ENCODE measurements at places on chromosomes 4 and X. TPM values are rescaled to one million over a fixed set of nuclear protein-coding genes. Genes with fewer than 3 reads are reported as not detected.
A peak's percentile ranks its signal among the peaks of the same experiment; 100 is the strongest.

- no peak overlapping the region for H3K4me3 ChIP-seq
- no peaks in the 10 kb centered on the region for H3K36me3 ChIP-seq
- no peaks in the 10 kb centered on the region for H3K4me1 ChIP-seq
- H3K27me3 ChIP-seq: no peaks in the 10 kb centered on the region
- H3K27ac ChIP-seq: no peak overlapping the region
Observed at GRCh38 chr4:137960371-137961050, 281.6 kb downstream of the SLC7A11 start.

DNA sequence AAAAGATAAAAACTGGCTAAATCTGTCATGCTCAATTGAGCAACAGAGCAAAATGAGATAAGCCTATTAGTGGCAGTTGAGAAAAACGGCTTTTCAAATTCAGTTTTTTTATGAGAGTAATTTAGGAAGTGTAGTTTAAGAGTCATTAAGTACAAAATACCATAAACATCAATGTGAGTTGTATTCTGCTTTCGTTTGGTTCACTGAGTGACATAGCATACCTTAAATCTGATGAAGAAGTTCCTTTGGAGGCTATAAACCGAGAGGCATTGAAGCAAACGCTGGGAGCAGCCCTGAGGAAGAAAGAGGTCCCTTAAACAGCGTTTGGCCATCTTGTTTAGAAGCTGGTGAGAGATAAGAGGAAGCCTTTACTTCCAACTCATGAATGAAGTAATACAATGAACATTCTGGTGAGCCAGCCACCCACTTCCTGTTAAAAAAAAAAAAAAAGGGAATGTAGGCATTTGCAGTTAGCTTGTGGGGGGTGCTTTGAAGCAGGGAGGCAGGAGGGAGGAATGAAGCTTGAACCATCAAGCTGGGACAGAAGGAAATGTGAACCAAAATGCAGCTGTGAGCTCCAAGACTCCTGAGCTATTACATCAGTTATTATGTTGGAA lies 132.3 kb downstream of the ZNF330 start:
- H3K36me3 ChIP-seq: no peaks in the 10 kb centered on the region
- H3K27ac ChIP-seq: no peak overlapping the region
- DNase-seq: no peak
- H3K4me1 ChIP-seq: peaks cover 4% of the 10 kb centered on the region

DNA sequence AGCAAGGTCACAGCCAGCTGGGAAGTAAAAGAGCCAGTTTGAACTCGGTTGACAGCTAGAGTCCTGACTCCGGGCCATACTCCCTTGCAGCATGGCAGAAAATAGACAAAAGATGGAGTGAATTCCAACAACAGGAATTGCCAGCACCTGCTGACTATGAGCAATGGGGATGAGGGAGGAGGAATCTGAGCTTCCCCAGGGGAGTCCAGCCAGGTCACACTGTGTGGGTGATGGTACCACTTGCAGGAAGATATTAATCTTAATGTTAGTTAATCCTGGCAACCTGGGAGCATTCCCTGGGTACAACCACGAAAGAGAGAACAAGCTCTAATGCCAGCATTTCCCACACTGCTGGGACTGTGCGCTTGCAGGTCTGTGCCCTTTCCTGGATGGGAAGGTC lies 48.1 kb upstream of the S100G start:
- H3K4me1 ChIP-seq: peaks cover 5% of the 10 kb centered on the region
- no peak for DNase-seq
- no peak overlapping the region for H3K27ac ChIP-seq
- H3K36me3 ChIP-seq: no peaks in the 10 kb centered on the region
- H3K27me3 ChIP-seq: no peaks in the 10 kb centered on the region

DNA sequence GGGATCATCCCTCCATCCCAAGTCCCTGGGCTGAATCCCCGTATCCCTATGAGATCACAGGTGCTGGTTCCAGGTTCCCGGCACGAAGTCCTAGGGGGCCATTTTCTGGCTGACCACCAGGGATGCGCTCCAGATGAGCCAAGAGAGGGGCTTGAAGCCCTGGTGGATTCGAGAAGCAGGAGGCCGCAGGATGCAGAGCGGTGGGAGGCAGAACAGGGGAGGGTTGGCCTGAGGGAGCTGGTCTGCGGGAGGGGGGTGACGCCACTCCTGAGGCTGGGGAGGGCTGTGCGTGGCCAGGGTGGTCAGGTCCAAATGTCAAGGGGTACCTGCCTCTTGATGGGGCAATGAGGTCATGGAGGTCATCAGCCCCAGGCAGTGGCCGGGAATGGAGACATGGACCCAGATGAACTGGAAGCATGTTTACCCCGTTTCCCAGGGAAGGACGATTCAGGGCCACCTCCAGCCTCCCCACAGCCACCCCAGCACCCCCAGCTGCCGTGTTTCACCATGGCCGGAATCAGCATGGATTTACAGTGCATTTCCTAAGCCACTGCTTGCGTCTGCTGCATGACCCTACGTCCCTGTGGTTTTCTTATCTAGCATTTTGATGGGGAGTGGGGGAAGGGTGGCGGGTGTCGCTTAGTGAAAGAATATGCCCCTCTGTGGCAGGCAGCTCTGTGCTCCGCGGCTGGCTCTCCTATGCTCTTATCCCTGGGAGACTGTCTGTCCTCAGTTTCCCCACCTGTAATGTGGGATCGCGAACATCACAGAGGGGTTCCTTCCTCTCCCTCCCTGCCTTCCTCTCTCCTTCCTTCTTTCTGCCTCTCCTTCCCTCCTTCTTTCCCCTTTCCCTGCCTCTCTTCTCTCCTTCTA lies 17.0 kb upstream of the HTRA3 start:
- H3K4me3 ChIP-seq: no peak overlapping the region
- no peak overlapping the region for H3K27ac ChIP-seq
- no peak for DNase-seq
- peaks cover 2% of the 10 kb centered on the region for H3K4me1 ChIP-seq

DNA sequence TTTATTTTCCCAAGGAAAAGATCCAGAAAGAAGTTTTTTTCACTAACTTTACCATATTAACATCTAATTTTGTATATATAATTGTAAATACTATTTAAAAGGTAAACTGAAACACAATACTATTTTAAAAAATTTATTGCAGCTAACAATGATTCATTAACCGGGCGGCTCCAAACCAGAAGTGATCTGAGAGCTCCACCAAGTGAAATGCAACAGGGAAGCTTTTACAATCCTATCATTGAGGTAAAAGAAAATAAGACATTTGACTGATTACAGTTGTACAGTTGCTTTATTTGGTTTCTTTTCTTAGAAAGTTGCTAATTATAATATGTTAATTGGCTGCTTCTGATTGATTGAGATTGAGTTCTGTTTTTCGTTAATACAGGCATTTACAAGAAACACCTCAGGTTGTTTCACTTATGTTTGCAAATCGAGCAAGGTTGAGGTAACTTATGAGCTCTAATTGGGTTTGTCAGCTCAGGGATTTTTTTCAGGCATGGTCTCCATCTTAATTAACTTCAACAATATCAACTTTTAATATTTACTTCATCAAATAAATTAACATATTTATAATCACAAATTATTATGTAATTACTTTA lies 220.2 kb upstream of the UGT8 start:
- no peak overlapping the region for H3K27ac ChIP-seq
- no peaks in the 10 kb centered on the region for H3K4me1 ChIP-seq
- DNase-seq: no peak
- H3K27me3 ChIP-seq: peaks cover 27% of the 10 kb centered on the region

DNA sequence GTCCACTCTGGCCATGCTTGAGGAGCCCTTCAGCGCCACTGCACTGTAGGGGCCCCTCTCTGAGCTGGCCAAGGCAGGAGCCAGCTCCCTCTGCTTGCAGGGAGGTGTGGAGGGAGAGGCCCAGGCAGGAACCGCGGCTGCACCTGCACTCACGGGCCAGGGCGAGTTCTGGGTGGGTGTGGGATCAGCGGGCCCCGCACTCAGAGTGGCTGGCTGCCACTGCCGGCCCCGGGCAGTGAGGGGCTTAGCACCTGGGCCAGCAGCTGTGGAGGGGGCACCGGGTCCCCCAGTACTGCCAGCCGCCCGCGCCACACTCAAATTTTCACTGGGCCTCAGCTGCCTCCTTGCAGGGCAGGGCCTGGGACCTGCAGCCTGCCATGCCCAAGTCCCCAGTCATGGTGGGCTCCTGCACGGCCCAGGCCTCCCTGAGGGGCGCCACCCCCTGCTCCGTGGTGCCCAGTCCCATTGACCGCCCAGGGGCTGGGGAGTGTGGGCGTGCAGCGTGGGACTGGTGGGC lies 347.2 kb upstream of the SPOCK3 start:
- no peak overlapping the region for H3K27ac ChIP-seq
- no peaks in the 10 kb centered on the region for H3K36me3 ChIP-seq

DNA sequence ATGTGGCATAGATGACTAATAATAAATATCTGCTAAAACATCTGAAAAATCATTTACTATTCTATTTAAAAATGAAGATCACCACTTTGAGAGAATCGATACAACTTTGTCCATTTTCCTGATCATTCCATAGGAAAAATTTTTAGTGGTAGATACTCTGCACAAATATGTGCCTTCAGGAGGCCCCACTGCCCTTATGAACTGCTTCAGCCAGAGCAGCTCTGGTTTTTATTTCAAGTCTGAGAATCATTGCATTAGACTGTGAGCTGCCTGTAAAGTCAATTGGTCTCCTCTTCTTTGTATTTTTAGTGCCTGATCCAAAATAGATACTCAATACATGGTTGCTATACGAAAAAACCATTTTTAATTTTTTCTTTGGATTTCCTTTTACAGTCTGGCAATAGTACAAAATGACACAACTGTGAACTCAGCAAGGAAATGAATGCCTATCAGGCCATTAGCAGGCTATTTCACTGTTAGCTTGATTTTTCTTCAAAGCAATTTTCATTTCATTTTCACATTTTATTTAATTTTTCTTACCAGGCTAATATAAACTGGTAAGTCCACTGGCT lies 69.1 kb downstream of the SHISA3 start:
- no peak overlapping the region for H3K27ac ChIP-seq
- DNase-seq: no peak
- no peak overlapping the region for H3K4me3 ChIP-seq
- no peaks in the 10 kb centered on the region for H3K4me1 ChIP-seq
- peaks cover 12% of the 10 kb centered on the region for H3K36me3 ChIP-seq

DNA sequence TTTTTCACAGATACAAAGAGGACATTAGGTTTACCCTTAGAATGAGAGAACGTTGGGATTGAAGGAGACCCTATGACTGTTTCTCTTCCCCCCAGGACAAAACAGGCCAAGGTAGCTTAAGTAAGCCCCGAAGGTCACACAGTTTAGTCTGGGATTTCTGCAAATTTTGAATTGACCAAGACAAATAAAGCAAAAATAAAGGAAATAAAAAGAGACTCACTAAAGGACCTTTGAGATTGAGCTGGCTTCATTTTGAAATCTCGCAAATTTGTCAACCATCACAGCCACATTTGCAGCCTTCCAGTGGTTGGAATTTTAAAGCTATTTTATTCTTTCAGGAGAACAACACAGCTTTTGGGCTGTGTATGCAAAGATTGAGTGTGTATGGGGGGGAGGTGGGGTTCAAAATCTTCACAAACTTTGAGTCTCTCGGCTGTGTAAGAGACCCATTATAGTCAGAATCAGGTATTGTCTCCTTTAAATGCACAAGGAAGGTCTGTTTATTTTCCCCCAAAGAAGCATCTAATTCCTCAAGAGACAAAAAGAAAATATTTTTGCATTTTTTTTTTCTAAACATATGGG lies 4.2 kb downstream of the TMSB4X start:
- peaks cover 10% of the 10 kb centered on the region for H3K36me3 ChIP-seq
- no peaks in the 10 kb centered on the region for H3K27me3 ChIP-seq
- no peak for DNase-seq
- peaks cover 31% of the 10 kb centered on the region for H3K4me1 ChIP-seq
- H3K27ac ChIP-seq: peak overlapping the region; percentile 100

DNA sequence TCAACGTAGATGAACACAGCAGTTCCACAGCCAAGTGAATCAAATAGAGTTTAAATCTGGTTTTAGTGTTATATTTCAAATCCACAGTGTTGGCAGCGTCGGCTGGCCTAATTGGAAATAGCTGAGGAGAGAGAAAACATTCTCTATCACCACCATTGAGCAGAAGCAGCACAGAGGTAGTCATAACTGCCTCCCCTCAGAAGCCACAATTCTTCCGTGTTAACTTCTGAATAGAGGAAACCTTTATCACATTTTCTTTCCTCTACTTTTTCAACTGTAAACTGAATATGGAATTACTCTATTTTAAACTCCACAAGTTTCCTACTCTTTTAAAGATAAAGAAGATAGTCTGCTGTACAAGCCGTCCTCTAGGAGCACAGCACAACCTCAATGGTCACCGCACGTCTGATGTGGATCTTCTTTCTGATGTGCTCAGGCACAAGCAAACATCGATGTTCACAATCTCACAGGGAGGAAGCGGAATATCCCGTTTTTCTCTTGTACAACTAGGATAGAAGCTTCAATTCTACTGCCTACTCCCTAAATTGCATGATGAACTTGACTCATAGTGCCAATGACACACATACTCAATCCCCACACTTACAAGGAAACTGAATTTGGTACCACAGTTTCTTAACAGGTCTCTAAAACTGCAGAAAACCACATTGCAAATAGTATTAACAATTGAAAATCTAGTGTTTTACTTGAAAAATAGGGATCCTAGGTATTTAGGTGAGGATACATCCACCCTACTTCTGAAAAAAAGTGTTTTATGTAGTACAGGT lies 217.8 kb upstream of the ETNPPL start:
- peaks cover 3% of the 10 kb centered on the region for H3K36me3 ChIP-seq
- no peak overlapping the region for H3K27ac ChIP-seq
- no peaks in the 10 kb centered on the region for H3K4me1 ChIP-seq
- no peak for DNase-seq
- H3K27me3 ChIP-seq: peaks cover 7% of the 10 kb centered on the region

- H3K27ac ChIP-seq: no peak overlapping the region
- DNase-seq: no peak
- H3K36me3 ChIP-seq: no peaks in the 10 kb centered on the region
Observed at GRCh38 chr4:94834501-94834900, 76.7 kb downstream of the BMPR1B start.

DNA sequence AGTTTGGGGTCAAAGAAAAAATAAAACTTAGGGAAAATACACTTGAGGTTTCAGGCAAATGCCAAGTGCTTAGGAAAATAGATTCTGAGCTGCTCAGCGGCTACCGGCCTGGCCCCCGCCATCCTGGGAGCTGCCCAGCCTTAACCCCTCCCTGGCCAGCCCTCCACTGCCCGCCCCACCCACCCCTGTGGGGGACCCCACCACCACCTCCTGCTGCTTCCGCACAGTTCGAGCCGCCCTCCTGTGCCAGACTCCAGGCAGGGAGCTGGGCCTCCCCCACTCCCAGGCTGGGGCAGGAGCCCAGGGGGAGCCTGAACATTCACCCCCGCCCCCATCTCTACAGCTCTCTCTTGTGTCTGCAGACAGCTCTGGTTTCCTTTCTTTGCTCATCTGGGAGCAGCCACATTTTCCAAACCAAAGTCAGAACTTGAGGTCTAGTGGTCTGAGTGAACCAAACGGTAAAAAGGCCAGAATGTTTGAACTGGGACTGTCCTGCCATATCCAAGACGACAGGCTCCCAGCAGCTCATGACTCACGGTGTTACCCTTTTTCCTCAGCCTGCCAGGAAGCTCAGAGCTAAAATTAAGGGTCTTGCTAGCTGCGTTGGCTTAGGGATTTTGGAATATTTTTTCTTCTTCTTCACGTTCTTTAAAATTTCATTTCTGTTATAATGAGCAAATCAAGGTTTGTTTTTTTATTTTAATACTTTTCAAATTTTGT lies 4.7 kb upstream of the FGFR3 start:
- H3K4me3 ChIP-seq: no peak overlapping the region
- no peaks in the 10 kb centered on the region for H3K27me3 ChIP-seq
- peaks cover 2% of the 10 kb centered on the region for H3K4me1 ChIP-seq
- no peaks in the 10 kb centered on the region for H3K36me3 ChIP-seq

MCTS1 gene
- total RNA-seq: 19.6 TPM

GJB1 gene
- total RNA-seq: not detected

USP38 gene
- 37.3 TPM for total RNA-seq
